Hepatocyte (in vitro differentiated cells): ENCODE measurements at places on chromosomes 1 and 21. TPM values are rescaled to one million over a fixed set of nuclear protein-coding genes. Genes with fewer than 3 reads are reported as not detected.

GRCh38 chr1:224377676-224378006, 21.0 kb downstream of the CNIH4 start:
- no peak overlapping the region for H3K4me3 ChIP-seq
- H3K4me1 ChIP-seq = no peaks in the 10 kb centered on the region
- H3K27ac ChIP-seq = peak overlapping the region; percentile 58
- peaks cover 7% of the 10 kb centered on the region for H3K36me3 ChIP-seq
- DNase-seq = peak; percentile 16

- no peak for DNase-seq
- H3K4me3 ChIP-seq = no peak overlapping the region
- H3K27ac ChIP-seq = no peak overlapping the region
- no peaks in the 10 kb centered on the region for H3K36me3 ChIP-seq
Measured at GRCh38 chr21:44712203-44713028, 1.0 kb upstream of the TSPEAR start.

DNA sequence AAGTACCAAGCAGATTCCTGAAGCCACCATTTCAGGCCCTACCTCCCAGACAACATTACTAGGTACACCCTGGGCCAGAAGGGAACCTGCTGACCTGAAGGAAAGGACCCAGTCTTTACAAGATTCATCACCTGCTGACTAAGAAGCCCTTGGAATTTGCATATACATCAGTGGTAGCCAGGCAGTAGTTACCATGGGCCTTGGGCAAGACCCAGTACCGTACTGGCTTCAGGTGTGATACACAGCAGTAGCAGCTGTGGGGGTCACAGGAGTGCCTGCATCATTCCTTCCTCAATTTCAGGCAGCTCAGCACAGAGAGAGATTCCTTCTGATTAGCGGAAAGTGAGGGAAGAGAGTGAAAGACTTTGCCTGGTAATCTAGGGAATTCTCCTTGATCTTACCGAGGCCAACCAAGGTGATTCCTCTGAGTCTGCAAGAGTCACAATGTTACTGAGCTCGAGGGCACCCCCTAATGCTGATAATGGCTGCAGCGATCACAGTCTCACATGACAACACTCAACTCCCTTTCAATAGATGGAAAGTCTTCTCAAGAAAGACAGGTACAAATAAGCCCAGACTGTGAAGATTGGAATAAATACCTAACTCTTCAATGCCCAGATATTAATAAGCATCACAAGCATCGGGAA, 22.0 kb upstream of the UHMK1 start:
- DNase-seq = no peak
- H3K27me3 ChIP-seq = no peaks in the 10 kb centered on the region
- no peaks in the 10 kb centered on the region for H3K36me3 ChIP-seq
- no peak overlapping the region for H3K27ac ChIP-seq

- H3K27ac ChIP-seq = peak within 1 kb of the TSS; percentile 88
Measured at GRCh38 chr1:26959722-26960624, at the start of gene KDF1. Gene KDF1, minus strand, starts transcription at chr1:26960468. Its CDS starts 8,088 bp downstream, at chr1:26952380.

DNA sequence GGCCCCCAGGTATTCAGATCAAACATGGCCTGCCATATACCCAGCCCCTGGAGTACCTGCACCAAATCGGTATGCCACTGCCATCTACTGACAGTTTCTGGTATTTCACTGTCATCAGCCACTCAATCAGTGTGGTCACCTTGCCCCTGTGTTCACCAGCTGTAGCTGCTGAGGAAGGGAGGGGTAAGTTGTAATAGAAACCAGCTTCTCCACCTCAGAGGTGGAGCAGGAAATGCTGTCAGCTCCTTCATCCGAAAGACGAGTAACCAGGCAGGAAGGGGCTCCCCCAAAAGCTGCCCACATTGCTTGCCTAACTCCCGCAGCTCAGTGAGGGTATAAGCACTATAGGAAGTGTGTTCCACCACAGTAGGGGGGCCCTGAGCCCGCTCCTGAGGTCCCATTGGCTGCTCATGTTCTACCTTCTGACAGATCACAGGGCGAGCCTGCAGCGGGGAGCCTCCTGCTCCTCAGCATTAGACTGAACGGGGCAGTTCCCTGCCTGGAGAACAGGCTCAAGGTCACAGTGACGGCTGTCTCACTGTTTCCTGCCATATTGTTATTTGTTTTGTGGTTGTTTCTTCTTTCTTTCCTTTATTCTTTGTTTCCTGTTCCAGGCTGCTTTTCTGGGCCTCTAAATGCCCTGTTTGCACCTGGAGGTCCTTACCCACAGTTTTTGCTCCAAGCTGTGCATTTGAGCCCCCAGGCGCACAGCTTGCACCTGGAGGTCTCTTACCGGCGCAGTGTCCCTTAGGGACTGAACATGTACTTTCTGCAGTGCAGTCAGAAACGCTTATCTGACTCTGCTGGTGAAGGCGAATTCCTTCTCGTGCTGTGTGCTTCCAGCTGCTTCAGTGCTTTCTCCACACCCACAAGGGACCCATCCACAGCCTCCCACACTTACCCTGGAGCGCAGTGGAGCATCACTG, 1638.3 kb downstream of the MRPL39 start:
- peak; percentile 25 for DNase-seq
- no peak overlapping the region for H3K4me3 ChIP-seq
- H3K27ac ChIP-seq = no peak overlapping the region
- no peaks in the 10 kb centered on the region for H3K36me3 ChIP-seq
- no peaks in the 10 kb centered on the region for H3K27me3 ChIP-seq

CLDN19 gene
- polyA plus RNA-seq = 3.8 and 4.5 TPM in 2 replicates
